ENCODE measurements at places on chromosomes 3 and 15.

- no peaks in the 10 kb centered on the region for H3K27me3 ChIP-seq
- no peak overlapping the region for H3K27ac ChIP-seq
- no peaks in the 10 kb centered on the region for H3K4me1 ChIP-seq
- H3K36me3 ChIP-seq, result no peaks in the 10 kb centered on the region
Observed at GRCh38 chr3:22581007-22581406, 622.1 kb upstream of the UBE2E2 start.

DNA sequence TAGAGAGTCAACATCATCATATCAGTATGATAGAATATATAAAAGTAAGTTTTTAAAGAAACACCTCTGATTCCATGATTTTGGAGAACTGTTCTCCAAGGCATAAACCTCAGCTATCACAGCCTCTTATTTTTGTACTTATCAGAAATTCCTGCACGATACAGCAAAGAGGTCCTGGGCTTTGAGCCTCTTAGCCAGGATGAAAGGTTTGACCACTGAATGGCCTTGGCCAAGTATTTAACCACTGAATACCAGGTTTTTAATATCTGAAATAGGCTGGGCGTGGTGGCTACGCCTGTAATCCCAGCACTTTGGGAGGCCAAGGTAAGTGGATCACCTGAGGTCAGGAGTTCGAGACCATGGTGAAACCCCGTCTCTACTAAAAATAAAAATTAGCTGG is 1.9 kb upstream of the FAM174B start:
- no peak for DNase-seq
- no peaks in the 10 kb centered on the region for H3K36me3 ChIP-seq
- peaks cover 42% of the 10 kb centered on the region for H3K27me3 ChIP-seq

DNA sequence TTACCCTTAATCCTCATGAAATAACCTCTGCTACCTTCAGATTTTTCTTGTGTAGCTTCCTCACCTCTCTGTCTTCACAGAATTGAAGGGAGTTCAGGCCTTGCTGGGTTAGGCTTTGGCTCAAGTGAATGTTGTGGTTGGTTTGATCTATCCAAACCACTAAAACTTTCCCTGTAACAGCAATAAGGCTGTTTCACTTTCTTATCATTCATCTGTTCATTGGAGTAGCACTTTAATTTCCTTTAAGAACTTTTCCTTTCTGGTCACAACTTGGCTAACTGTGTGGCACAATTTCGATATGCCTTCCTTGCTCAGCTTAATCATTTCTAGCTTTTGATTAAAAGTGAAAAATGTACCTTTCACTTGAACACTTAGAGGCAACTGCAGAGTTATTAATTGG is 129.8 kb downstream of the NR1I2 start:
- peaks cover 47% of the 10 kb centered on the region for H3K36me3 ChIP-seq
- no peak for DNase-seq
- H3K27me3 ChIP-seq, result no peaks in the 10 kb centered on the region
- no peak overlapping the region for H3K27ac ChIP-seq
- peaks cover 9% of the 10 kb centered on the region for H3K4me1 ChIP-seq

- H3K4me3 ChIP-seq, result no peak overlapping the region
- H3K4me1 ChIP-seq, result no peaks in the 10 kb centered on the region
- no peaks in the 10 kb centered on the region for H3K36me3 ChIP-seq
- no peak overlapping the region for H3K27ac ChIP-seq
- no peak for DNase-seq
Observed at GRCh38 chr3:143241481-143241951, 121.9 kb downstream of the CHST2 start.

DNA sequence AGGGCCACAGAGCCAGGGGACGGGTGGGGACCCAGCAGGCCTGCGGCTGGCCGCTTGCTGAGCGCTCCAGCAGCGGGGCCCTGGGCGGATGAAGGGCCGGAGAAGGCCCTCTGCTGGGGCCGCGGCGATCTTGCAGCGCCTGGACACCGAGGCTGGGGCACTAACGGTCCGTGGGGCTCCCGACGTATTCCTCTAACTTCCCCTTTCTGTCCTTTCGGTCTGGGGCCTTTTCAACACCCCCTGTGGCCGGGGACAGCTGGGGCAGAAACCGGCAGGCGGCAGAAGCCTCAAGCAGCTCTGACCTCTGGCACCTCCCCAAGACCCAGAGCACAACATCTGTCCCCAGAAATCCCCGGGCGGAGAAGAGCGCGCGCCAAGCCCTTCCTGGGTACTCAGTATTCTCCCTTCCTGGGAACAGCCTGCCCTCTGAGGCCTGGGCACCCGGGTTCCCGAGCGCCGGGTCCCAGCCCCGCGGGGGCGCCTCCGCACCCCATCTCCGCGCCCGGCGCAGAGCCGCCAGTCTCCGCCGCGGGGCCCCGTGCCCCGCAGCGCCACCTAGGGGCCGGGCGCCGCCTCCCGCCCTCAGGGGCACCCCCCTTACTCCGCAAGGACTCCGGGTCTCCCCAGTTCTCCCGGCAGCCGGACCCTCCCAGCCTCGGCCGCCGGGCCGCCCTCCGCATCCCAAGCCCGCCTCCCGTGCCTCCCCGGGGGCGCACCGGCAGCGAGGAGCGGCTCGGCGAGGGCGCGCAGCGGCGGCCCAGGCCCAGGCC is 582 bp upstream of the SLCO3A1 start:
- peak overlapping the region; percentile 83 for H3K4me3 ChIP-seq
- peak; percentile 77 for DNase-seq
- no peaks in the 10 kb centered on the region for H3K27me3 ChIP-seq

DNA sequence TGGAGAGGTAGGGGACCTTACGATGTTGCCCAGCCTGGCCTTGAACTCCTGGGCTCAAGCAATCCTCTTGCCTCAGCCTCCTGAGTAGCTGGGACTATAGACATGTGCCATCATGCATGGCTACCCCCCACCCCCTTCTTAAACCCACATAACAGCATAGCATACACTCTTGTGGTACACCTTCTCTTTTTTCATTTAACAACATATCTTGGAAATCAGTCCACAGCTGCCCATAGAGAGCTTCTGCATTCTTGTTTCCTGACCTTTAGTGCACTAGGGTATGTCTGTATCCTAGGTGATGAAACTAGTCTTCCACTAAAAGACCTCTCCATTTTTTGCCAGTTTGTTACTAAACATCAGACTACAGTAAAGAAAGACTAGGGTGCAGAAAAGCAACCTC is 33.0 kb downstream of the SLC28A1 start:
- H3K4me1 ChIP-seq, result peaks cover 15% of the 10 kb centered on the region
- H3K27me3 ChIP-seq, result no peaks in the 10 kb centered on the region
- H3K36me3 ChIP-seq, result no peaks in the 10 kb centered on the region
- H3K27ac ChIP-seq, result no peak overlapping the region
- no peak for DNase-seq

- H3K27ac ChIP-seq, result no peak overlapping the region
- no peak overlapping the region for H3K4me3 ChIP-seq
- no peak for DNase-seq
- H3K27me3 ChIP-seq, result peaks cover 7% of the 10 kb centered on the region
- H3K36me3 ChIP-seq, result no peaks in the 10 kb centered on the region
- H3K4me1 ChIP-seq, result no peaks in the 10 kb centered on the region
Observed at GRCh38 chr15:92197746-92198145, 195.9 kb upstream of the ST8SIA2 start.

DNA sequence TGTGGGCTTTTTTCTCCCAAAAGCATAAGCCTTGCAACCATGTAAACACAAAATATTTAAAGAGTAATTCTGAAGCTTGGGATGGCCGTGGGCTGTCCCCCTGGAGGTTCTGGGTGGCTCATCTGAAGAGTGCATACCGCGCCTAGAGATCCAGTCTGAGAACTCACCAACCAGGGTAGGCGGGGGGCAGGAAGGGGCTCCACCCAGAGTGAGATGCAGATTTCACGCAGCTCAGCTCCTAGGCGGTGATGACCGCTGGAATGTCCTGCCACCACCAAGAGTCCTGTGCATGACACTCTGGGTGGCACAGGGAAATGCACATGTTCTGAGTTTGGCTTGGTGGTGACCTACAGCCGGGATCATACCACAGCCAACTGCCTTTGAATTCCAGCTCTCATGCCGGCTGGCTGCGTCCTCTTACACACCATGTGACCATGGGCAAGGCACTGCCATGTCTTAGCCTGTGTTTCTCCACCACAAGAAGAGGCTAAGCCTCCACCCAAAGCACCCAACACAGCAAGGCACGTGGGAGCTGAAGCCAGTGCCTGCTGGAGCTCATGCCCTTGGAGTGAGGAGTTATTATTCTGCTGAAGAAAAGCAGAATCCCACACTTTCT is 125.1 kb upstream of the IQSEC1 start:
- no peak overlapping the region for H3K27ac ChIP-seq
- peaks cover 35% of the 10 kb centered on the region for H3K27me3 ChIP-seq
- no peaks in the 10 kb centered on the region for H3K36me3 ChIP-seq
- no peak for DNase-seq
- H3K4me1 ChIP-seq, result peaks cover 24% of the 10 kb centered on the region
- no peak overlapping the region for H3K4me3 ChIP-seq

DNA sequence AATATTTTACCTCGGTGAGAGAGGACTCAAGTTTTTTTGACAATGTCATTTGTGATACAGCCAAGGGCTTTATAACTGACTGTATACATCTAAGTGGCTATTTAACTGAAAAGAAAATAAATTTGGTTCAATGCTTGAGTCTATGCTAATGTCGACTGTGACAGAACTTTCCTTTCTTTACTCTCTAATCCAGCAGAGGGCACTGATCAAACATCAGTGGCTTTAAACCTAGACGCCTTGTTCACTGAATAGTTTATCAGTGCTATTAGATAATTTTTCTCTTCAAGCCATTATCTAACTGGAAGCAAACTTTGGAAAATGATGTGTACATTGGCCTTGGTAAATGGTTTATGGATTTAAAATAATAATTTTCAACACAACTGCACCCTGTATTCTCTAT is 285.1 kb downstream of the CHL1 start:
- no peaks in the 10 kb centered on the region for H3K27me3 ChIP-seq
- no peaks in the 10 kb centered on the region for H3K4me1 ChIP-seq
- no peak overlapping the region for H3K4me3 ChIP-seq
- H3K36me3 ChIP-seq, result no peaks in the 10 kb centered on the region
- no peak overlapping the region for H3K27ac ChIP-seq
